ENCODE measurements at places on chromosomes 7 and 10. TPM values are rescaled to one million over a fixed set of nuclear protein-coding genes. Genes with fewer than 3 reads are reported as not detected.

WEE2 gene
- total RNA-seq = 0.33 TPM

NYAP1 gene
- 2.2 TPM for total RNA-seq

HSPA12A gene
- total RNA-seq = 2.8 TPM

GIMAP6 gene
- 47.7 TPM for total RNA-seq

CH25H gene
- 10.0 TPM for total RNA-seq

OPN1SW gene
- total RNA-seq = not detected

TDRD1 gene
- 0.18 TPM for total RNA-seq

HYAL4 gene
- total RNA-seq = 3.1 TPM

PRLHR gene
- total RNA-seq = not detected

OTUD1 gene
- 11.9 TPM for total RNA-seq

ANKRD61 gene
- total RNA-seq = not detected

CYP17A1 gene
- total RNA-seq = not detected

JMJD1C gene
- total RNA-seq = 83.7 TPM

CHN2 gene
- total RNA-seq = 3.4 TPM

PROSER2 gene
- total RNA-seq = 5.7 TPM

ANKRD30A gene
- not detected for total RNA-seq

AASS gene
- total RNA-seq = 41.9 TPM

SSC4D gene
- 15.6 TPM for total RNA-seq

ITGB8 gene
- 0.69 TPM for total RNA-seq

BTBD16 gene
- 0.23 TPM for total RNA-seq

ITIH5 gene
- 0.36 TPM for total RNA-seq

OIT3 gene
- 5.5 TPM for total RNA-seq

NOS3 gene
- total RNA-seq = 102 TPM

PRF1 gene
- not detected for total RNA-seq

CCL26 gene
- total RNA-seq = 0.59 TPM

ANXA8 gene
- not detected for total RNA-seq

IL2RA gene
- not detected for total RNA-seq

YWHAG gene
- 136 TPM for total RNA-seq

CFTR gene
- total RNA-seq = 0.18 TPM

CRTAC1 gene
- 37.3 TPM for total RNA-seq

TMEM229A gene
- total RNA-seq = 0.26 TPM

PDE6C gene
- not detected for total RNA-seq

TRIM50 gene
- total RNA-seq = 0.54 TPM

NHLRC2 gene
- 22.5 TPM for total RNA-seq

SCIN gene
- 8.2 TPM for total RNA-seq

ITIH2 gene
- not detected for total RNA-seq

GRID1 gene
- total RNA-seq = 0.26 TPM

TMEM270 gene
- total RNA-seq = not detected

MRPS16 gene
- total RNA-seq = 78.6 TPM

CNTNAP2 gene
- total RNA-seq = 5.4 TPM

ASB13 gene
- 22.5 TPM for total RNA-seq

CACNA2D1 gene
- total RNA-seq = 20.7 TPM

ATG9B gene
- total RNA-seq = 0.85 TPM

LIPM gene
- total RNA-seq = 0.31 TPM

FAM25G gene
- total RNA-seq = not detected

LRRTM3 gene
- not detected for total RNA-seq

GARIN1A gene
- total RNA-seq = 4.3 TPM

SPDYE9 gene
- 0.13 TPM for total RNA-seq

SKIDA1 gene
- 5.9 TPM for total RNA-seq

UBTD1 gene
- 78.0 TPM for total RNA-seq

DPYSL4 gene
- total RNA-seq = 15.0 TPM

TUBAL3 gene
- not detected for total RNA-seq

ACSM6 gene
- not detected for total RNA-seq

PIK3CG gene
- total RNA-seq = 2.4 TPM

ACTL6B gene
- not detected for total RNA-seq

POR gene
- total RNA-seq = 70.8 TPM
